Uterus (tissue), 4 donors: ENCODE measurements at places on chromosomes 3 and 15. TPM values are rescaled to one million over a fixed set of nuclear protein-coding genes. Genes with fewer than 3 reads are reported as not detected.

DNA sequence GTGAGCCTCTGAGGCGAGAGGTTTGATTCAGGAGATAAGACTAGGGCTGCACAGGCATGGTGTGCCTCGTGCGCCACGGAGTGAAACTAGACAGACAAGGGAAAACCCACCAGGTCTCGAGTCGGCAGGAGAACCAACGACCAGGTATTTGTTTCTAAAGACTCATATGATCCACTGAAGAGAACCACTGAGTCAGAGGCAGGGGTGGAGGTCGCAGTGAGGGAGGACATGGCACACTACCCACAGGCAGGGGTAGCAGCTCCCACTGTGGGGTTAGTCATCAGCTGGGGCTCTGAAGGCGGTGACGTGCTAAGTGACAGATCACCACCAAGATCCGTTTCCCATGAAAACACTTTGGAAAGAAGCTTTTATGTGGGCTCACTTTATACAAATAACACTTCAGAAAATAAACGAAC, 45.7 kb downstream of the CHSY1 start:
- no peak for DNase-seq

- no peak for DNase-seq
Observed at GRCh38 chr3:99954914-99955644, 137.4 kb downstream of the CMSS1 start.

- no peak for DNase-seq
Observed at GRCh38 chr3:5186858-5187155, 700 bp upstream of the EDEM1 start.

- DNase-seq: no peak
Observed at GRCh38 chr3:194375473-194376240, 6.1 kb upstream of the LRRC15 start.

DNA sequence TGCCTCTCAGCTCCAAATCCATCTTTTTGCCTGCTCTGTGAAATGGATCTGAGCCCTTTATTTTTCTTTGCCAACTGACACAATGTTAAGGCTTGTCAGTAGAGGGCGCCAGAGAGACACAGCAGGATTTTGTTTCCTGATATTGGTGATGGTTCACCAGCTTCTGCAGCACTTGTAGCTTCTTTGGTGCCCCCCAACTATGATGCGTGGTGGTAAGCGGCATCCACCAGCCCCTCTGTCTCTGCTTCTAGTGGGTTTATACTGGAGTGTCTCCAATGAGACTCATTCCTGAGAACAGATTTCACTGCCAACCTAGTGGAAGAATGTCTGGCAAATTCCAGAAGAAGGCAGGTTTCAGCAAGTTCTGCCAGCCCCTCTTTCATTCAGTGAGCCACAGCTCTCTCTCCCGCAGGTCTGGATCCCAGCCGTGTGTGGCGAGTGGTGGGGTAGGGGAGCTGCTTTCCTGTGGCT, 471.9 kb upstream of the FRG2C start:
- no peak for DNase-seq

- DNase-seq: no peak
Observed at GRCh38 chr3:52280050-52280461, 1.6 kb upstream of the WDR82 start.

GRCh38 chr3:144645300-144645699, 673.7 kb downstream of the DIPK2A start:
- no peak for DNase-seq

DNA sequence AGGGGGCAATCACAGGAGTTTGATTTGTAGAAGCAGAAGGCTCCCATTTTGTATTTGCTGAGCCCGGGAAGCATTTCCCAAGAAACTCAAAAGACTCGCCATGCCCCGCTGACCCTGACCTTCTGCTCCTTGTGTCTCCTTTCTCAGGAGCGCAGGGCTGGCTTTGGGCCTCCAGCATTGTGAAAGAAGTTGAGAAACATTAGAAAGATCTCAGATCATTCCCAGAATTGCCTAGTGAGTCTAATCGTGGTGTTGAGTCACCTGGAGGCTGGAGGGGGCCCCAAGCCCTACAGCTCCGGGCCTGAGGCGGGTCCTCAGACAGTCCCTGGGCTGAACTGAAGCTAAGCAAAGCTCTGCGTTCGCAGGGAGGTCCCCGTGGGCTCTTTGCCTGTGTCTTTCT, 10.9 kb upstream of the PIGZ start:
- DNase-seq: no peak

DNA sequence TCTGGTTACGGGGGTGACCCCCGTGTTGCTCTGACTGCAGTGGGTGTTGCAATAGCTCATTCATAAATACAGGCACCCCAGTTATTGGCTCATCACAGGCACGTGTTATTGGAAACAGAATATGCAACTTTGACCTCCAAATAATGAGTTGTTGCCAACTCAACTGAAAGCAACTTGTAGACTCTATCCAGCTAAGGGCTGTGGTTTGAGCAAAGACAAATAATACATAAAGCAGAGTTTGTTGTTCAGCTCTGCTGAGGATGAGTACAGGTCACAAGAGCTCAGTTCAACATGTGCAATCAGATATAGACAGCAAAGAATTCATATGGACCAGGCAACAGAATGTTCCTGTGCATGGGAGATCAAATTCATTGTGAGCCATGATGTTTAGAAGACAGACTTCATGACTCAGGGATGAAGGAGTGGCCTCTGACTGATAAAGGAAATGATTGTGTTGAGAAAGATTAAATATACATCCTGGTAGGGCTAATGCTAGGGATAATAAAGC, 87.6 kb upstream of the LRIG1 start:
- no peak for DNase-seq

GRCh38 chr3:78255403-78255802, 1215.5 kb downstream of the ROBO2 start:
- no peak for DNase-seq

- DNase-seq: no peak
Observed at GRCh38 chr15:97072545-97072944, 742.0 kb downstream of the NR2F2 start.

- peak; percentile 86 for DNase-seq
Observed at GRCh38 chr15:51737522-51738305, at the start of gene LYSMD2. Gene LYSMD2, minus strand, starts transcription at chr15:51737655. Its CDS starts 33 bp downstream, at chr15:51737622.

- DNase-seq: no peak
Observed at GRCh38 chr3:11199902-11200845, 45.9 kb downstream of the HRH1 start.

DNA sequence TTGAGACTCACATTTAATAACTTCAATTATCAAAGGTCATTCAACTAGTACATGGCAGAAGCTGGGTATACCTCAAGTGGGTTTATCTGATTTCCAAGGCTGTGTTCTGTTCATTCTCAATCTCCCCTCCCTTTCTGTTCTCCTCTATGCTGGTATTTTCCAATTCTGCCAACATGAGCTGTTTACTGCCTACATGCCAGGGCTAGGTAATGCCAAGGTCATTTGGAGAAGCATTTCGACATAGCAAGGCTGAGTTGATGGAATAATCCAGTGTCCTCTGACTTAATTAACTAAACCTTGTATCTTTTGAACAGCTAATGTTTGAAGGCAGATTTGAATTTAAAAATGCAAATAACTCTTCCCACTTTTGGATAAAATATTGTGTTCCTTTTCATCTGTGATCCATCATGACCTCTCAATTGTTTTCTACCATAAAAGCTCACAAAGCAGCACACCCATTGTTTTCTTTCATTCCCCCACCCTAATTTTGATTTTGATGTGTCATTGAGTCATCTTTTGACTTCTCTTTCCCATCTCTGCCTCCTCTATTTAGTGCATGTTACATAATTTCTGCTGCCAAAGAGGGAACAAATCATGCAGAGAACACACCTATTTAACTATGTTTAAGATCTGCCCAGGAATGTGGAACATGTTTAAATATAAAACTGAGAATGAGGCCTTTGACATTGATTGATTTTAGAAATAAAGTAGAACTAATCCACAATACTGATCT, 308.8 kb upstream of the NR2E3 start:
- DNase-seq: no peak

GRCh38 chr3:186569779-186570095, 783 bp upstream of the DNAJB11 start:
- no peak for DNase-seq

GRCh38 chr15:39074341-39074985, 506.4 kb upstream of the THBS1 start:
- no peak for DNase-seq

The ZPLD1 gene
- not detected for total RNA-seq

The GOLGA8N gene
- 22.0 TPM for total RNA-seq

The KIF7 gene
- total RNA-seq: 2.0 TPM

The CHRFAM7A gene
- not detected for total RNA-seq
